ENCODE measurements at places on chromosomes 6 and 20.

- DNase-seq, result no peak
These were observed 1172.2 kb upstream of the CITED2 start for GRCh38 chr6:140546640-140547039.

GRCh38 chr6:43582911-43583310 is 6.9 kb downstream of the POLH start:
- DNase-seq, result no peak

DNA sequence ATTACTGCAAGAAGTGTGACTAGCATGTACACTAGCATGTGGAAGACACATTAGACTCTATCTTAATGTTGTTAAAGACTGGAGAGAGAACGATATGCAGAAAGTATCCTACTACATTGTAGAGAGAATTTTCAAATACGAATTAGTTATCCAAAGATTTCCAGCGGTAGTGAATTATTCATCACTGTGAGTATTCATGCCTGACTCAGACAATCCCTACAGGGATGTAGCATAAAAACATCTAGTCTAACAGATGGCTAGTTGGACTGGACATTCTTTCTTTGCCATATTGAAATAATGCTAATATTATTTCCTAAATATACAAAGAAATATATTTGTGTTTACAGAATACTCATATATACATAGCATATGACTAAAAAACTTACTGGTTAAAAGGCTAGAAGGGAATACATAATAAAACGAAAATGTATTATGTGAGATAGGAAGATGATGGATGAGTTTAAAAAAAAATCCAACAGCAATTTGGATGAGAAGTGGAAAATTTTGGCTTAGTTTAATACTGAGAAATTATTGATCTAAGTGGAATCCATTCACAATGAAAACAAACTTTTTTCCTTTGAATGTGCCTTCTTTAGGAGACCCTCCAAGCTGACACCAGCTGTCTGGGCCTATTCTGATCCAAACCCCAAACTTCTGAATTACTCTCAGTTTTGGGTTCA is 580.7 kb downstream of the RFPL4B start:
- DNase-seq, result no peak

DNA sequence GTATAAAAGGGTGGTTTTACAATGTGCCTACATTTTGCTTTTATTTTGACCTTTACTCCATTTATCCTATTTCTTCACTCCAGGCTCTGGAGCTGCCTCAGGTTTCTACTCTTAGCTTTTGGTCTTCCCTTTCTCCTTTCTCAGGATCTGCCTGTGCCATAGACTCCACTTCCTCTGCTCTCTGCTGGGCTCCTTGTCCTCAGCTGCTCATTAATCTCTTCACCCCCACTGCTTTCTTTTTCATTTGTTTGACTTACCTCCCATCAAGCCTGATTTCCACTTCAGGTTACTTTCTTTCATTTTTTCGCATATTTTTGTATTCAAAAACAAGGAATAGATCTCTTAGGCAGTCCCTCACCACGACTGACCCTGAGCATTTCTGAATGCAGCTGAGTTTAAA is 106.8 kb downstream of the COL19A1 start:
- DNase-seq, result no peak

GRCh38 chr20:21725892-21726291 is 20.4 kb downstream of the PAX1 start:
- no peak for DNase-seq

All from right cardiac atrium (tissue), 5 donors.